ENCODE measurements at places on chromosomes 5 and 9.

DNA sequence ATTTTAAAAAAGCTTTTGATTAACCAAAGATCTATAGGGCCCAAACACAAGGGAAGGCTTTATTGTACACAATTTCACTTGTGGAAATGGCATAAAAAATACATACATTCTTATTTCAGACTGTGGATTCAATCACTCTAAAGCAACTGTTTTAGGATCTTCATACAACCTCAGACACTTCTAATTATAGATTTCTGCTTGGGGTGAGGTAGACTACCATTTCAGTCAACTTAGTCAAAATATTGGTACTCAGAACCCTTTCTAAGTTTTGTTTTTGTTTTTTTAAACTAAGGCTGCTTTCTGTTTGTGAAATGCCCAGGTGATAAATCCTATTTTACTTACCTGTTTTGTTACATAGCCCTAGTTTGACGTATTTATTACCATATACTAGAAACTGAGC lies 284.5 kb upstream of the RASA1 start:
- no peak for DNase-seq

DNA sequence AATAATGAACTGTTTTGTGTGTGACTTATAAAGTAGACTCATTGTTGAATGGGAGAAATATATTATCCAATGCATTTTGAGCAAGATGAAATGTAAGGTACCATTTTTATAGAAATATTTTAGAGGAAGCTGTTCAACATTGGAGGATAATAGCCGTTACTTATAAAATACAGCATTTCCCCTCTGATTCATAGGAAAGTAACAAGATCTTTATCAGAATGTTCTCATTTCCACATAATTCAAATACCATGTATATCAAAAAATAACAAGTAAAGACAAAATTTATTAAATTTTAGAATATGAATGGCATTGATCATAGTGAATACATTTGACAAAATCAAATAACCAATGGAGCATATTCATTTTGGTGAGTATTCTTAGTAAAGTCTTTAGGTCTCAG lies 346.7 kb upstream of the PTGER4 start:
- no peak for DNase-seq

- DNase-seq = no peak
These were observed 274.2 kb downstream of the TMEM167A start for GRCh38 chr5:82802954-82803353.

GRCh38 chr9:35932735-35933134 lies 23.4 kb downstream of the SPAAR start:
- DNase-seq = no peak

GRCh38 chr5:160547061-160547460 lies 125.4 kb downstream of the PTTG1 start:
- no peak for DNase-seq

DNA sequence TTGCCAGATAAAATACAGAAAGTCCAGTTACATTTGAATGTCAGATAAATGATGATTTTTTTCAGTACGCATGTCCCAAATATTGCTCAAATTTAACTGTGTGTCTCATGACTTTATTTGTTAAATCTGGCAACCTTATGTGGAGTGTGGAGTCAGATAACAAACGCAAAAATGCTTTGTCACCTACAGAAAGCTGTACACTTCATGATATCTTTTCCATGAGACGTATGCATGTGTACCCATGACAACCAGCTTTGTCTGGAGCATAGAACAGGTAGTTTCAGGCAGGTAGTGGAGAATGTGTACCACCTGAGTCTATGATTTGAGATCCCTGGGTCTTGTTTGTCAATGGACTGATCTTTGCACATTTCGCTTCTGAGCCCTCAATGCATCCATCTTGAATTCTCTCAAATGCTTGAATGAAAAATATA lies 105.5 kb upstream of the CPEB4 start:
- no peak for DNase-seq

All from nephron progenitor cell (in vitro differentiated cells).